ENCODE measurements at places on chromosomes 4 and X. TPM values are rescaled to one million over a fixed set of nuclear protein-coding genes. Genes with fewer than 3 reads are reported as not detected.

Gene SLITRK4
- 17.0 TPM for total RNA-seq

GRCh38 chrX:38045538-38046096 is 39.3 kb downstream of the SYTL5 start:
- peak; percentile 15 for DNase-seq

- DNase-seq = no peak
Measured at GRCh38 chr4:185761352-185762235, 50.4 kb downstream of the SORBS2 start.

DNA sequence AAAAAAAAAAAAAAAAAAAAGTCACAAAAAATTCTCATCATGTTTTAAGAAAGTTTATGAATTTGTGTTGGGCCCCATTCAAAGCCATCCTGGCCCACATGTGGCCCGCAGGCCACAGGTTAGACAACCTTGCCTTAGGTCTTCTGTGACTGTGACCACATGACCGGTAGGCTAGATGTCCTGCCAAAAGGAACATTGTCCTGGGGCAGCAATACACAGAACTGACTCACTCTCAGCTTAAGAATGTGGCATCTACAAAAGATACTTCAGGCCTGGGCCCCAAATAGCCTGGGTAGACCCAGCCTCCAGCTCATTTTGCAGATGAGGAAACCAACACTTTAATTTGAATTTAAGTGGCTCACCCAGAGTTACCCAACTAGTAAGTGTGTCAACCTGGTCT is 10.0 kb downstream of the AWAT2 start:
- no peak for DNase-seq

Data from hepatocyte (in vitro differentiated cells).